Large intestine (tissue), 12 donors: ENCODE measurements at places on chromosomes 11 and 22. TPM values are rescaled to one million over a fixed set of nuclear protein-coding genes. Genes with fewer than 3 reads are reported as not detected.

CSNK1E gene
- polyA plus RNA-seq, result 125 TPM

TRIM49 gene
- not detected for polyA plus RNA-seq

SLC16A8 gene
- 2.3 TPM for polyA plus RNA-seq

MRPL40 gene
- 30.8 TPM for polyA plus RNA-seq

OR52E8 gene
- not detected for polyA plus RNA-seq

MRGPRE gene
- polyA plus RNA-seq, result not detected

TMA7B gene
- 0.21 TPM for polyA plus RNA-seq

CD6 gene
- 1.3 TPM for polyA plus RNA-seq

GRCh38 chr11:73838443-73839122 is 38.1 kb downstream of the COA4 start:
- DNase-seq, result no peak

DNA sequence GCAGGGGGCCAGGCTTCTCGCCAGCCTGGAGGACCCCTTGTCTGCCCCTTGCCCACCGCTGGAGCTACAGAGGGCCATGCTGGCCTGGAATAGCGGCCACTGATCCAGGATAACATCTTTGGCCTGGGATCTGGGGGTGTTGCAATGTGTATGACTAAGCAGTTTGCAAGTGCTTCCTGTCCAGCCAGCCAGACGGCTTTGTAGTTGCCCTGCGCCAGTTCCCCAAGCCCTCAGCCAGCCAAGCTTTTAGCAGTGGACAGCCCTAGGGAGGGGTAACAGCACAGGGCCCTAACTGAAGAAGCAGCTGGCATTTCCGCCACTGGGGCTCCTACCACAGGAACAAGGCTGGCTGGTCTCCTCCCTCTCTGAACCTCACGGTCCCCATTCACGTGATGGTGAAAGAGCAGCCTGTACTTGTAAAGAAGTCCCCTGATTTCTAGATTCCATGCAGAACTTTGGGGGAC is 32.1 kb downstream of the UQCR10 start:
- no peak for DNase-seq

GRCh38 chr11:112724496-112724790 is 236.8 kb upstream of the NCAM1 start:
- DNase-seq, result no peak

GRCh38 chr11:72584939-72585597 is 89.2 kb downstream of the PDE2A start:
- DNase-seq, result no peak

- DNase-seq, result peak; percentile 27
Measured at GRCh38 chr11:35751664-35752061, 89.1 kb downstream of the TRIM44 start.

DNA sequence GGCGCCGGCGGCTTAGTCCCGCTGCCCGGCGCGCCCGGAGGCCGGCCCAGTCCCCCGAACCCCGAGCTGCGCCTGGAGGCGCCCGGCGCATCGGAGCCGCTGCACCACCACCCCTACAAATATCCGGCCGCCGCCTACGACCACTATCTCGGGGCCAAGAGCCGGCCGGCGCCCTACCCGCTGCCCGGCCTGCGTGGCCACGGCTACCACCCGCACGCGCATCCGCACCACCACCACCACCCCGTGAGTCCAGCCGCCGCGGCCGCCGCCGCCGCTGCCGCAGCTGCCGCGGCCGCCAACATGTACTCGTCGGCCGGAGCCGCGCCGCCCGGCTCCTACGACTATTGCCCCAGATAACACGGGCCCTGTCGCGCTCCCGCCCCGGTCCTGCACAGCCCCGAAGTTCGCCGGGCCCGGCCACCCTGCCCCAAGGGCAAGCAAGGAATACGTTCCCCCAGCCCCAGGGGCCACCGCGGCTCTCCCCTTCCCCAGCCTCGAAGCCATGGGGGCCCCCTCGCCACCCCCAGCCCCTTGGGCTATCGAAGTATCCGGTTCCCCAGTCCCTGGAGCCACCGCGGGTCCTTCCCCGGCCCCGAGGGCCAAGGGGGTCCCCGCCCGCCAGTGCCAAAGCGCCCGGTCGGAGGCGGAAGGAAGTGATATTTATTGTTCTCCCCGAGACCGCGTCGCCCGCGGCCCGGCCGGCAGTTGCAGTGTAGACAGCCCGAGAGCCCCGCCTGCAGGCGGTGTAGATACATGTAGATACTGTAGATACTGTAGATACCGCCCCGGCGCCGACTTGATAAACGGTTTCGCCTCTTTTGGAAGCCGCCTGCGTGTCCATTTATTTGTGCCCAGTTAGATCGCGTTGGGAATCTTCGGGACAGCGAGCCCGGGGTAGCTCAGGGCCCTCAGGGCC is 6.2 kb downstream of the TBX1 start:
- DNase-seq, result peak; percentile 23

DNA sequence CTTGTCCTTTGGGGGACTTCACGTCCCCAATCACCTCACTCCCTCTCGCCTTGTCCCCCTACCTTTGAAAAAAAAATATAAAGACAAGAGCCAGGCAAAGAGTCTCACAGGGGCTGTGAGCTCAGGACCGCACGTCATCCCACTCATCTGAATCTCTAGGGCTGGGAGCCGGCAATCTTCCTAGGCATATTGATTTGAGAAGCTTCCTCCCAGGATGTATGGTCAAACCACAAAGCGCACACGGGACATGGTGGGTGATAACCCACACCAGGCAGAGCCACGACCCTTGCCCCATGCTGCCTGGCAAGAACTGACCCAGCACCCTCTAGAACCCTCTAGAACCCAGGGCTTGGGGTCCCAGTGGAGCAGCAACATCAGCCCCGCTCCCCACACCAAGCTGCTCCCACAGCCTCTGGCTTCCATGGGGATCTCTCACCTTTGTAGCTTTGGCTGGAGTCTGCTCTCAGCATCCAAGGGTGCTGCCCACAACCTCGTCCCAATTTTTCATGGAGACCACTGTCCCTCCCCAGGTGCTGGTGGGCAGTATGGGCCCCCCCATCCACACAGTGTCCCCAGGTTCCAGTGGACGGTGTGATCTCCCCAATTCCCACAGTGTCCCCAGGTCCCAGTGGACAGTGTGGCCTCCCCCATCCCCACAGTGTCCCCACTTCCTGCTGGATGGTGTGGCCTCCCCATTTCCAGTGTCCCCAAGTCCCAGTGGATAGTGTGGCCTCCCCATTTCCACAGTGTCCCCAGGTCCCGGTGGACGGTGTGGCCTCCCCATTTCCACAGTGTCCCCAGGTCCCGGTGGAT is 85.2 kb upstream of the FGF3 start:
- DNase-seq, result no peak

GRCh38 chr11:14041040-14041439 is 78.5 kb downstream of the SPON1 start:
- DNase-seq, result no peak

- peak; percentile 59 for DNase-seq
Measured at GRCh38 chr11:46265764-46266163, 11.7 kb upstream of the CREB3L1 start.

GRCh38 chr11:12812849-12813248 is 138.6 kb downstream of the TEAD1 start:
- DNase-seq, result no peak

- DNase-seq, result no peak
Measured at GRCh38 chr22:41668971-41669911, 19.4 kb downstream of the SNU13 start.

DNA sequence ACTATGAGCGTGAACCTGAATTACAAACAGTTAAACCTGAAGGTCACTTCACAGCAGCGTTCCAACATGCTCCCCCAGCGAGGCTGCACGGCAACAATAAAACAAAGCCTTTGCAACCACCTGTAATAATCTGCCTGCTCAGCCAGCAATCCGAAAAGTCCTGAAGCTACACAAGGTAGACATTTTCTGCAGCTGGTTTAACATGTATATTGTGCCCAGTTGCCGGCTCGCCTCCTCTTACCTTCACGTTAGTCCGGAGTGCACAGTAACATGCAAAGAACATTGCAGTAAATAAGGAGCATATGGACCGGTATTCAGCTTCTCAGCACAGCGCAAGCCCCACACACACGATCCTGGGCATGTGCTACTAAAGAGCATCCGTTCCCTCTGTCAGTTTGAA is 704.3 kb downstream of the DLG2 start:
- DNase-seq, result peak; percentile 9
